ENCODE measurements at places on chromosomes 5 and 9.

- DNase-seq, result no peak
Measured at GRCh38 chr5:57780306-57780960, 297.8 kb upstream of the ACTBL2 start.

DNA sequence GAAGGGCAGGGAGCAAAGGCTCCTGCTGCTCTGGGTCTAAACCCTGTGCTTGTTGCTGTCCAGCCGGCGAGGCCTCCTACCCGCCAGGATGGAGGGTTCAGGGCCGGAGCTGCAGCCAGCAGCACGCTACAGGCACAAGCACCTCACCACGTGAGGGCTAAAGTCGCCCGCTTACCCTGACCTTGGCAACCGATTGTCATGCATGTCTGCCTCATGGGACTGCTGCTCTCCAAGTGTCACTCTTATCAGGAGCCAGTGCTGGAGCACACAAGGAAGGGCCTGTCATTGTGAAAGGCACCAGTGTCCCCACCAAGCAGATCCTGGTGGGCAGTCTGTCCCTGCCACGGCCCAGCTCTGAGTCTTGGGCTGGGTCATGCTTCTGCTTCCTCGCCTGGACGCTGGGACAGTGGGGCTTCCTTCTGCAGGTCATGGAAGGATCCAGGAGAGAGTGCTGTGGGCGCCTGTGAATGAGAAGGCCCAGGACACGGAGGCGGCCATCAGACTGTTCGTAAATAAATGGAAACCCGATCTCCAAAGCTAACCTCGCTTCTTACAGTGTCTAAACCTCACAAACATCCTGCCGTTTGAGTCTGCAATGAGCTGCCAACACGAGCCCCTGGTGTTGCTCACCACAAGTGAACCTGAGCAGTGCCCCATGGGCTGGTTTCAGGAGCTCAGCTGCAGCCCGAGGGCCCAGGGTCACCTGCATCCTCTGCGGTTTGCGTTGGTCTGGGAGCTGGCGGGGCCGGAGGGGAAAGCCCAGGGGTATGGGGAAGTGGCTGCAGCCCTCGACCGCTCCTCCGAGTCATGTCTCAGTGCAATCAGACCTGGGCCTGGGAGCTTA lies 58.2 kb upstream of the RXRA start:
- no peak for DNase-seq

DNA sequence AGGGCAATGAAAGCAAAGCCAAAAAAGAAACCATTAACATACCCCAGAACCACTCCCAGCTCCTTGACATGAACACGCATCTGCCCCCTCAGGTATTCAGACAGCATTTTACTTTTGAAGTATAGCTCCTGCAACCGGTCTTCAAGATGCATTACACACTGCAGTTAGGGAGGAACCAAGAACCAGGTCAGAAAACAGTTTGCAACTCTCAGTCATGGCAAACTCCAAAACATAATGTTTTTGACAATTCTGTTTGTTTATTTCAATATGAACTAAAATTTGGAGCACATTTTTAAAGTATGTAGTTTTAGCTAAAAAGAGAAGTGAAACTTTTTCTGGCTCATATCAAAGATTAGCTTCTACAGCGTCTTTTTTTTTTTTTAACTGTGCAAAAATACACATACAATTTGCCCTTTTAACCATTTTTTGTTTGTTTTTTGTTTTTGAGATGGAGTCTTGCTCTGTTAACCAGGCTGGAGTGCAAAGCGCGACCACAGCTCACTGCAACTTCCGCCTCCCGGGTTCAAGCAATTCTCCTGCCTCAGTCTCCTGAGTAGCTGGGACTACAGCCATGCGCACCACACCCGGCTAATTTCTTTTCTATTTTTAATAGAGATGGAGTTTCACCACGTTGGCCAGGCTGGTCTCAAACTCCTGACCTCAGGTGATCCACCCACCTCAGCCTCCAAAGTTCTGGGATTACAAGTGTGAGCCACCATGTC lies 12.2 kb upstream of the RAPGEF6 start:
- no peak for DNase-seq

DNA sequence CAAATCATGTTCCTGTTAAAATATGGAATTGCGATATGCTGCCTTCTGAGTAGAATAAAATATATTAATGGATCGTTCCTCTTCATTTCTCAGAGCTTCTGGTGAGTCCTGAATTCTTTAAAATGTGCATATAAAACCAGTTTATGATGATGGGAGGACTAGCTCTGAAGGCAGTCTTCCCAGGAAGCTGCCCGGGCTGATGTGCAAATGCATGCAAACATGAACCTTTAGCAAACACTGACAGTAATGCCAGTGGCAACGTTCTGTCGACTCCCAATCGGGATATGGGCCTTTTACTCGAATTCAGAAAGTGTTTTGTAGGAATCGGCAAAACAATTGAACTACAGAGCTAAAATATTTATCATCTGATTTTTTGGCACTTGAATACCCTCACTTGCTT lies 93.6 kb downstream of the TLE4 start:
- DNase-seq, result no peak

- DNase-seq, result no peak
Measured at GRCh38 chr5:115324021-115324420, 27.6 kb upstream of the CCDC112 start.
